ENCODE measurements at places on chromosomes 5 and 9. TPM values are rescaled to one million over a fixed set of nuclear protein-coding genes. Genes with fewer than 3 reads are reported as not detected.
A peak's percentile ranks its signal among the peaks of the same experiment; 100 is the strongest.

Gene UGCG
- total RNA-seq, result 78.5 TPM

GRCh38 chr9:136535070-136535469 is 10.8 kb downstream of the NOTCH1 start:
- DNase-seq, result no peak

Gene ZNF883
- total RNA-seq, result 2.7 TPM

- peak; percentile 90 for DNase-seq
Measured at GRCh38 chr5:136814619-136815378, 449.5 kb upstream of the TRPC7 start.

Gene SV2C
- 0.10 TPM for total RNA-seq
